ENCODE measurements at places on chromosomes 16 and 17.
A peak's percentile ranks its signal among the peaks of the same experiment; 100 is the strongest.

DNA sequence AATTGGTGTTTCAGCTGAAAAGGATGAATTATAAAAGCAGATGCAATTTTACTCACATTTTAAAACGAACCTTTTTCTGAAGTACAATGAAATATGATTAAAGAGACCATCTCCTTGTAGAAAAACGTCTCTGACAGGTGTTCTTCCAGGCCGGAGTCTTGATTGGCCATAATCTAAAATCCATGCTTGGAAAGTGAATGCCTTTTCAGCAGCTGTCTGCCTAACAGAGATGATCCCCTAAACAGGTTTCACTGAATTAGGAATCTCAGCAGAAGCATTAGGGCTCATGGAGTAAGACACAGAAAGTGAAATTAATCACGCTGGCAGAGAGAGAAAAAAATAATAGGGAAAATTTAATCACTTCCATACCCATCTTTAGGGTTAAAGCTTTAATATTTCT lies 39.3 kb upstream of the IRX5 start:
- no peak for DNase-seq

DNA sequence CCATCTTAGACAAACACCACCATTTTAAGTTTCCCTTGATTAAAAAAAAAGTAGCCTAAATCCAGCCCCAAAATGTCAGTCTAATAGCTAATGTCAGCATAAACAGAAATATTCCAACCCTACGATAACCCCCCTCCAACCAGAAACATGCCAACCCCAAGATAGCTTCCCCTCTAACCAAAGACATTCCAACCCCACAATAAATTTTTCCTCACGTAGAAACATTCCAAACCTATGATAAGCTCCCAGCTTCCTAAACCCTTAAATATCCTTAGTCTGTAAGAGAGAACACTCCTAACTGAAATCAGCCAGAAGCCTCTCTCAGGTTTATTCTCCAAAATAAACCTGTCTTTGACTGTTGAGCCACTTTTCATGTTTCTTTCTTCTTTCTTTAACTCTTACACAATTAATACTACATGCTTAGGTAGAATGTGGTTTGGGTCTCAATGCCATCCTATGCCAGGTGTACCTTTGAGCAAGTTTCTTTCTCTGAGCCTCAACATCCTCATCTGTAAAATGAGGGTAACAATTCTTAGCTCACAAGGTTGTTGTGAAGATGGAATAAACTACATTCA lies 10.5 kb upstream of the KRT38 start:
- no peak for DNase-seq

DNA sequence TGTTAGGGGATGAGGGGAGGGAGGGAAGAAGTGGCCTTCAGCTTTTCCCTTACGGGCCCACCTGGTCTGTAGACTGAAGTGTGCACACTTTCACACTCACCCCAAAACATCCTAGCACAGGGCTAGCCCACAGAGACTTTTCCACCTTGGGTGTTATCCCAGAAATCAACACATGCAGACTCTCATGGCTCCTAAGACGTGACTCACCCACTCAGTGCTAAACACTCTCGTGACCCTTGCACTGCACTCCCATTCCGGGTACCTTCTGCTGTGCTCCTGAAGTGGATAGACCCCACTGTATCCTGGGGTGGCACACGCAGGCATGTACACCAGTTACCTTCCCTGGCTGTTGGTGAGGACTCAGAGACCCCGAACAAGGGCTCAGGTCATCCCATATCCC lies 23.0 kb upstream of the ABCC3 start:
- no peak for DNase-seq

DNA sequence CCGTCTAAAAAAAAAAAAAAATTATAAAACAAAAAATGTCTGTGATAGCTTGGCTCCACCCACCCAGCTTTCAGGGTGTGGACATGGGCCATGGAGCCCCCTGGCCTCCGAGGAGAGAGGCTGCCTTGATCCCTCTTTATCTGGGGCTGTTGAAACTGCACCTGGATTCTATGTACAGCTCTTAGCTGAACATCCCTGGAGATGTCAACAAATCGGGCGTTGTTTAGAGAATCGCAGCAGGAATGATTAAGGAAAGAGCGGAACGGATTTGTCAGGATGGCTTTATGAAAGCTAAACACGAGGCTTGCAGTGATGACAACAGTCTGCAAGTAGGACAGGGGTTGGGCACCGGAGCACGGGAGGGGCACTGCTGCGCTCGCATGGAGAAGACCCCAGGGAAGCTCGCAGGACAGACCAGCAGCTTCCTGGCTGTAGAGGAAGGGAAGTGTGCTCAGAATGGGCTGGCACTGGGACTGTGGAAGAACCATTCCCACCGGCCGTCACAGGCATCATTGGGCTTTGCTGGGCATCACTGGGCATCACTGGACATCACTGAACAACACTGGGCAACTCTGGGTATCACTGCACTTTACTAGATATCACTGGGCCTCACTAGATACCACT lies 195.8 kb upstream of the FOXF1 start:
- DNase-seq = no peak

- no peak for DNase-seq
These were observed 40.6 kb upstream of the CPNE2 start for GRCh38 chr16:57051696-57052228.

DNA sequence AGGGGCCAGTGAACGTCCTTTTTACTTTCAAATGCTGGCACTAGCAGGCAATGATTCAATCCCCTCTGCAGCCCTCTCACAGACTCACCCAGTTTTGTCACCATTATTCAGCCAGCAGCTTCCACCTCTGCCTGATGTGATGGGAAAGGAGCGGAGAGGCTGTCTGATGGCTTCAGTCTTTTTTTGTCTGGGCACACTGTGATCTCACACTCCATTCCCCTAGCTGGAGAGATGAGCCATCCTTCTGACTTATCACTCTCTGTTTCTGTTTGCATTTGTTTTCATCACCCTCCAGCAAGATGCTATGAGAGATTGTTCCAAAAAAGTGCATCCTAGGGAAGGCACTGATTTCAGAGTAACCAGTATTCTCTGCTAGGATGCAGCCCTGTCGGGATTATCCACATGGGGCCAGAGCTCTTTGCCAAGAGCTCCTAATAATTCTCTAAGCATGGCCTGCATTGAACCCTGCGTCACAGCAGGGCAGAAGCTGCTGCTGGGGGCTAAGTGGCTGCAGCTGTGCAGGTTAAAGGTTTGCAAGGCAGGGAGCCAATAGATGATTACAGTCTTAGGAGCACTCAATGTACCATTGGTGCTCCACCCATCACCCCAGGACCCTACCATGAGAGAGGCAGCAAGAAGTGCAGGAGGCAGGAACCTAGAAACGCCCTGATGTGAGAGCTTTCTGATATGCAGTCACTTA lies 236.1 kb upstream of the C16orf82 start:
- no peak for DNase-seq

DNA sequence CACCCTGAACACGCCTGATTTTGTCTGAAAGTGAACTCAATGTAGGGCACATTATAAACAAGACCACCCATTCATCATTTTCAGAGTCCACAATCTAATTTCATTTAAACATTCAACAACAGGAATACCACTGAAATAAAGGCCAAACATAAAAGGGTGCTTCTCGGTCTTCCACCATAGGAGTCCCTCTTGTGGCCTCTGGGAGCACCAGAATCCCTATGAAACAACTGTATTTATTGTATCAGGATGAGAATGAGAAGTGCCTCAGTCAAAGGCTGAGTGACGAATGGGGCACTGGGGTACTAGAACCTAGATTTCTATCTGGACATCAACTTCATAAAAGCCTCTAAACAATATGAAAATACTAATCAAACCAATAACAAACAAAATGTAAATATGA lies 40.4 kb downstream of the NXPH3 start:
- no peak for DNase-seq

DNA sequence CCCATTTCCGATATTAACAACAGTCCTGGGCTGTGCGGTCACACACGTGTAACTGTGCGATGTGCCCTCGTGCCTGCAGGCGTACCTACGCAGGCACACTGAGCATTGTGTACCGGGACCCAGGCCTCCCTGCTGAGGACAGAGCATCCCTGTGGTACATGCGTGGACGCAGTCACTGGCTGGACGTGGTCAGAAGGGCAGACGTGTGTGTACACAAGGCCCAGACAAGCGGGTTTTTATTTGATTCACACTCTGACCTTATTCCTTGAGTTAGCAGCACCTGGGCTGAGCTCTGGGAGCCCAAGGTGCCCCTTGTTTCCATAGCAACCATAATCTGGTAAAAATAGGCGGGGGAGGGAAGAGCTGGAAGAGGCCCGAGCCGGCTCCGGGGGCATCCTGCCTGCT lies 19.5 kb downstream of the RAP1GAP2 start:
- no peak for DNase-seq

- no peak for DNase-seq
These were observed 22.3 kb downstream of the SRP68 start for GRCh38 chr17:76049836-76050537.

DNA sequence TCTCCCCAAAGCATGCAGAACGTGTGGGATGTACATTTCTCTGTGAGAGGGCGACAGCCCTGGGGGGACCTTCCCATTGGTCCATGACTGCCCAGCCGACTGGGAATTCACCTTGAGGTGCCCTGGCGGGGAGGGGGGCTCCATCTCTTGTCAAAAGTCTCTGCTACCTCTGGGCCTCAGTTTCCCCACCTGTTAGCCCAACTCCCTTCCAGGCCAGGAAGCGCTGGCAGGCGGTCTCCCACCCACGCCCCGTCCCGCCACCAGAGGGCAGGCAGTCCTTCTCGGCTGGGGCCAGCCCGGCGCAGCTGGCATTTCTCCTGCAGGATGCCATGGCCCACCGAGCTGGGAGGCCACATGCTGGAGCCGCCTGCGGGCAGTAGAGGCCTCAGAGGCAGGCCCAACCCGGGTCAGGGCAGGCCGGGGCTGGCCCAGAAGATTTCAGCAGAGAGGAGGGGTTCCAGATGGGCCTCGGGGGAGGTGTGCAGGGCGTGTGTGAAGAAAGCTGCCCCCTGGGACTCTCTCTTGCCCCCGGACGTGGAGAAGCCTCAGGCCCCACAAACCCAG lies 16.6 kb downstream of the CD7 start:
- peak; percentile 80 for DNase-seq

- no peak for DNase-seq
These were observed 106.7 kb downstream of the TOX3 start for GRCh38 chr16:52440248-52440647.

DNA sequence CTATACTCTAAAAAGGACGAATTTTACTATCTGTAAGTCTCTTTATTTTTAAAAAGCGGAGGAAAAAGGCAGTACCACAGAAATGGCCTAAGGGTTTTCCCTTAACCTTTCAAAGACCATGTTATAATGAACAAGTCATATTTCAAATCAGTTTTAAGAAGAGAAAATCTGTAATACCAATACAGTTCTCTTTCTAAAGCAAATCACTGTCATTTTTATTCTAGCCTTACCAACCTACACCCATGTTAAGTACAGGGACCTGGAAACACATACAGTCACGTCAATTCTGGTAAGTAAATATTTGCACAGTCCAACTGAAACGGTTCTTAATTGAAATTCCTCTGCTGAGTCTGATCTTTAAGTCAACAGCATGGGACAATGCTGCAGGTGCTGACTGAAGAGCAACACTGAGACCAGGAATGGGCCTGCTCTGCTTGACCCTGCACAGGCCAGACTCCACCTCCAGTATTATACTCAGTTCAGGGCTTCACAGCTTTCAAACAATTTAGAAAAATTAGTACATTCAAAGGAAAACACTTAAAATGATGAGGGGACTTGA lies 20.2 kb downstream of the MBTPS1 start:
- no peak for DNase-seq

DNA sequence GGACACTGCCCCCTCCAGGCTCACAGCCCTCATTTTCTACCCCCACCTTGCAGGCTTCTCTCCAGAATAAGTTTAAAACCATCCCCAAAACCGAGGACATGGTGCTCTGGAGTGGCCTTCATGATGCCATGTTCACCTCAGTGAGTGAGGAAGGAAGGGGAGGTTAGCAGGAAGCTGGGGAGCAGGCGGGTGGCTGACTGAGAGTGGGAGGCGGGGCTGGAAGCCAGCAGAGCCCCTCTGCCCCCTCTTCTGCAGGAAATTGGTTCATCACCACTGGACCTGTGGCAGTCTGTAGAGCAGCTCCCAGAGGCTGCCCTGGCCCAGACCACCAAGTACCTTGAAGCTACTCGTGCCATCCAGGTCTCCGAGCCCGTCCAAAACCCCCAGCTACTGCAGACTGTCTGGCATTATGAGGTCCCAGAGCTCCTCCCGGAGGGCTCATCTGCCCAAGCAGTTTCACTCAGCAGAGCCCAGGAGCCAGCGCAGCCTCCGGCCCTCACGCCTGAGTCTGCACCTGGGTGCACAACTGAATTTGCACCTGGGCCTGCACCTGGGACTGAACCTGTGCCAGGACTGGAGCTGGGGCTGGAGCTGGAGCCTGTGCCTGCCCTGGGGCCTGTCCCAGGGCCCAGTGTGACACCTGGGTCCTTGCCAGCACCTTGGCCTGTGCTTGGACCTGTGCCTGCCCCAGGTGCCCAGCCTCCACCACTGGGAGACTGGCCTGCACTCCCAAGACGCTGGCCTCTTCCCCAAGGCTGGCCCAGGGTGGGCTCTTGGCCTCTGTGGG lies 19.0 kb downstream of the C16orf96 start:
- DNase-seq = no peak

- DNase-seq = no peak
These were observed 4.8 kb upstream of the SHISA9 start for GRCh38 chr16:12896562-12896961.

GRCh38 chr16:75733305-75734211 lies 7.3 kb upstream of the CPHXL start:
- no peak for DNase-seq

GRCh38 chr17:40605306-40605705 lies 40.0 kb upstream of the CCR7 start:
- peak; percentile 66 for DNase-seq

DNA sequence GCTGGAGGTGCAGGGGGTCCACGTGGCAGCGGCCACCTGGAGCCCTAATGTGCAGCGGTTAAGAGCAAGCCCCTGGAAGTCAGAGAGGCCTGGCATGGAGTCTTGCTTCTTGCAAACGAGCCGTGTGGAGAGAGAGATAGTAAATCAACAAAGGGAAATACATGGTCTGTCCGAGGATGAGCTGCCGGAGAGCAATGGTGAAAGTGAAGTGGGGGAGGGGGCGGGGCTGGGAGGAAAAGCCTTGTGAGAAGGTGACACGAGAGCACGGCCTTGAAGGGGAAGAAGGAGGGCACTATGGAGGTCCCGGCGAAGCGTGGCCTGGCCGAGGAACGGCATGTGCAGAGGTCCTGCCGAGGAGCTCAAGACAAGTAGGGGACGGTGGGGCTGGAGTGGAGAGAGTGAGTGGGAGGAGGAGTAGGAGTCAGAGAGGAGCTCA lies 6.0 kb upstream of the SERPINF1 start:
- DNase-seq = no peak

DNA sequence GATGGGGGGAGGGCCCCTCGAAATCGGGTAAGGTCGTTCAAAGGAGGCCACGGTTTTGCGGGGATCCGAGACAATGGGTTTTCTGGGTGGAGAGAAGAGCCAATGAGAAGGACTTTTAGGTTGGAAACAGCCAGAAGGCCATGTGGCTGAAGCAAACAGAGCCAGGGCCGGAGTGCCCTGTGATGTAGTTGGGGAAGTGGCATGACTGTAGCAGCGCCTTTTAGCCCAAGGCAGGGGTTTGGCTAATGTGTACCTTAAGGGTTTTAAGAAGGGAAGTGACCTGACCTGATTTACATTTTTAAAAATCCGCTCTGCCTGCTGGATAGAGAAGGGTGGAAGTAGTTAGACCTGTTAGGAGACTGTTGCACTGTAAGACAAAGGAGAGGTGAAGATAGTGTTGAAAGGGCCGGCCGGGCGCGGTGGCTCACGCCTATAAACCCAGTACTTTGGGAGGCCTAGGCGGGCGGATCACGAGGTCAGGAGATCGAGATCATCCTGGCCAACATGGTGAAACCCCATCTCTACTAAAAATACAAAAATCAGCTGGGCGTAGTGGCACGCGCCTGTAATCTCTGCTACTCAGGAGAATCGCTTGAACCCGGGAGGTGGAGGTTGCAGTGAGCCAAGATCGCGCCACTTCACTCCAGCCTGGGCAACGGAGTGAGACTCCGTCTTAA lies 1.0 kb downstream of the LYRM1 start:
- peak; percentile 19 for DNase-seq

Data from activated CD4-positive, alpha-beta T cell treated with anti-CD3 and anti-CD28 coated beads, Interleukin-2, amount 50 U/mL, for 48 hours (primary cell).